ENCODE measurements at places on chromosomes 7 and 10.

DNA sequence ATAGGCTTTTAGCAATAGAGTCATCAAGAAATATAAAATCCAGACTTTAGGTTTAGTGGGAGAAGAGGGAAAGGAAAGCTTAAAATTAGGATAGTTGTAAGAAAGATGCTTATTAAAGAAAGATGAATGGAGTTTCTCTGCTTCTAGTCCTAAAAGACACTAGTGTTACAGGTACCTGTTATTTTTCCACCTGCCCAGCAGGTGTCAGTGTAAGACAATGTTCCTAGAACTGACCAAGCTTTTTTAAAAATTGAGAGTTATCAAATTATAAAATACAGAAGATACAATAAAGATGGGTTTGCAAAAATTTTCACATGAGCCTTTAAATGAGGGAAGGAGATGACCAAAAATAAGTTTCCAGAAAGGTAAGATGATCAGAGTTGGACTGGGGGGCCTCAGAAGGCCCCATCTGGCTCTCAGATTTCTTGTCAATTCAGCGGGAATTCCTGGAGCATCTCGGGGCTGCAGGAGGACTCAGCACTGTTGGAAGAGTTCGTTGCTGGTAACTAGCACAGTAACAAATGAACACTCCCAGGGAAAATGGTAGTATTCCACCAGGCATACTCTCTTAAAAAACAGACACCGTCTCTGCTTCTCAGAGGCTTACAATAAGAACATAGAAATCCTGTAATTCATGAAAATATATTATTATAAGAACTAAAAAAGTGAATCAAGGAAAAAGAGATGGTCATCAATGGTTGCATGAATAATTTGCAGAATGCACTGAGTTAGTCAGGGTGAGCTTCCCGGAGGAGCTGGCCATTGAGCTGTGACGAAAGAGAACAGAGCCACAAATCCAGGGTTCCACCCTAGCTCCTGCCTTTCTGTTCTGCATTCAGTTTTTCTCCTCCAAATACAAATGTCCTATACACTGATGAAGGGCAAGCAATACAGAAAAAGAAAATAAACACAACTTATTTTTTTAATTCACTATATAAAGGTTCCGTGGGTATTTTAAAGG lies 71.8 kb upstream of the PIK3CG start:
- peak; percentile 16 for DNase-seq

DNA sequence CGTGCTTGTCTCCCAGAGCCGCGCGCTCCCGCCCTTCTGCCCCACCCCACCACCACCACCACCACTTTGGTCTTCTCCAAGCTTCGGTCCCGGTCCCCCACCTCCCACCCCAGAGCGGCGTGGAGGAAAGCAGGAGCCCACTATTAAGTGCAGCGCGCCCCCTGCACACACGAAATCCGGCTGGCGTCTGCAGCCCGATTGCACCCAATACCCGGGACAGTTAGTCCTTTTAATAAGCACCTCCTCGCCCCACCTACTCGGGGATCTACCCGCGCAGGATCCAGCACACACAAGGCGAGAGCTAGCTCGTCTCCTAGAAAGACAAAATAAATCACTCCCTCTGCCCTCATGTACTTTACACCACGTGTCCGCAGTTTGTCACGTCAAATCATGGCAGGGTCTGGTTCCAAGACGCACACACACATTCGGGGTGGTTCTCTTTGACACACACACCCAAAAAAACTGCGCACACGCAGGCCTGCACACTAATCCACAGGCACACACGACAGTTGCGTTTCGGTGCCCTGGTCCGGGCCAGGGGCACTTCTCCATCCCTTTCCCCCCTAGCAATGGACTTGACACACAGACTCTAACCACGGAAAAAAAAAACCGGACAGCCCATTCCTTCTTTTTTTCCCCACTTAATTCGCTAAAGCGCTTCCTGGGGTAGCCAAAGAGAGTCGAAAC lies 1.6 kb downstream of the SFMBT2 start:
- DNase-seq, result no peak

DNA sequence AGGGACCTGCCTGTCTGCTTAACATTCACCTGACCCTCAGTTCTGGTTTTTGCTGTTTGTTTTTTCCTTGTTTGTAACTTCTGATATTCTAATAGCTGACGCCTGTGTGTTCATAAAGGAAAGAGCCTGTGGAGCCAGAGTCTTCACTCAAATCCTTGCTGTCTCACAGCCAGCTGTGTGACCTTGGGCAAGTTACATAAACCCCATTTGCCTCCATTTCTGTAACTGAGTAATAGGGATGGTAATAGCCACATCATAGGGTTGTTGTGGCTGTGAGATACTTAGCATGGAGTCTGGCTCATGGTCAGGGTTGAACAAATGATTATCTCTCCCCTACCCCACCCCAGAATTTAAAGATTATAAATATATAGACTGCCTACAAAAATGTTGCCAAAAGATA lies 27.0 kb downstream of the WBP1L start:
- no peak for DNase-seq

- DNase-seq, result no peak
Measured at GRCh38 chr7:29408841-29409243, 154.8 kb upstream of the PRR15 start.

- no peak for DNase-seq
Measured at GRCh38 chr10:125333209-125333591, 172.8 kb upstream of the CTBP2 start.

DNA sequence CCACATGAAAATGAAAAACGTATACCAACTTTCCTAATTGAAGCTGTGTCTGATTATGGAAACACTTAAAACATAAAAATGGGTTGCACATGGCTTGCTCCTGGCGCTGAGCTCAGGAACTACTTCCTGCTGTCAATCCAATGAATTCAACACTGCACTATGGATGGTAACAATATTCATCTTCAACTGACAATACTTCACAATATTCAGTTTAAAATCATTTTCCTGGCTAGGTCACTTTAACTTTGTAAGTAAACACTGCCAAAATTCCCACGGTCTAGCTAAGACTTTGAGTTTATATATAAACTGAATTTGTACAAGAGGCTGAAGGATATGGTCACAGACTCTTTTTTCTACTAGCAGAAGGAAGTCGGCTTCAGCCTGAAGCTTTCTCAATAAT lies 556.9 kb downstream of the TNS3 start:
- no peak for DNase-seq

DNA sequence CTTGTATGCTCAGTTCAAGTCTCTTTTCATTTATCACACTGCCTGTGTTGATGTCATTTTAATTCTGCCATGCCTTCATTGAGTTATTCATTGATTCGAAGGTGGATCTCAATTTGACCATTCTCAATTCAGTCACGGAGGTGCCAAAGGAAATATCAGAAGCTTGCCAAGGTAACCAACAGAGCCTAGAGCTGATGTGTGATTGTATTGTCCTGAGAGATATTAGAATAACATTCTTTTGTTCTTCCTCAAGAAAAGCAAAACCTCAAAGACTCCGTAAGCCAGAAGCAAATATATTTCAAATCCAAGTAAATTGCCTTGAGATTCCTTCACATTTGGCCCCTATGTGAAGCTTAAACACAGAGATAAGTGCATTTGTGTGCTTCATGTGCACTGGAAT lies 345.3 kb downstream of the CXCL12 start:
- no peak for DNase-seq

- DNase-seq, result no peak
Measured at GRCh38 chr10:34859170-34859569, 44.1 kb upstream of the PARD3 start.

DNA sequence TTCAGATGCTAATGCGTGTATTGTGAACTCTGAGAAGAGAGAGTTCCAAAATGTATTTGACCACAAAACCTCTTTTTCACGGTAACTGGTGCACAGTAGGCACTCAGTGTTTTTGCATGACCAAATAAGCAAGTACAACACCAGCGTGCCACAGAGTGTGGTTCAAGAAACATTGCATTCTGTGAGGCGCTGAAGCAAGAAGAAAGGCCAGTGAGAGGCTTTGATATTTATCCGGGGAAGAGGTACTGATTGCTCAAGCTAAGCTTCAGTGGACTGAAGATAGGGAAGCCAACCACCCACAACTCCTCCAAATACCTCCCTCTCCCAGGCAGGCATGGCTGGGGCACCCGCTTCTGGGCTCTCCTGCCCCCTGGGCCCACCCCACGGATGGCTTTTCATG lies 611.2 kb downstream of the SDK1 start:
- DNase-seq, result no peak
